ENCODE measurements at places on chromosomes 13 and 19. TPM values are rescaled to one million over a fixed set of nuclear protein-coding genes. Genes with fewer than 3 reads are reported as not detected.

SERPINE3 gene
- not detected for total RNA-seq

SPACA4 gene
- not detected for total RNA-seq

C19orf12 gene
- 34.5 TPM for total RNA-seq

- ATAC-seq: peak; percentile 56
Measured at GRCh38 chr19:16445238-16446107, 26.3 kb downstream of the EPS15L1 start.

DNA sequence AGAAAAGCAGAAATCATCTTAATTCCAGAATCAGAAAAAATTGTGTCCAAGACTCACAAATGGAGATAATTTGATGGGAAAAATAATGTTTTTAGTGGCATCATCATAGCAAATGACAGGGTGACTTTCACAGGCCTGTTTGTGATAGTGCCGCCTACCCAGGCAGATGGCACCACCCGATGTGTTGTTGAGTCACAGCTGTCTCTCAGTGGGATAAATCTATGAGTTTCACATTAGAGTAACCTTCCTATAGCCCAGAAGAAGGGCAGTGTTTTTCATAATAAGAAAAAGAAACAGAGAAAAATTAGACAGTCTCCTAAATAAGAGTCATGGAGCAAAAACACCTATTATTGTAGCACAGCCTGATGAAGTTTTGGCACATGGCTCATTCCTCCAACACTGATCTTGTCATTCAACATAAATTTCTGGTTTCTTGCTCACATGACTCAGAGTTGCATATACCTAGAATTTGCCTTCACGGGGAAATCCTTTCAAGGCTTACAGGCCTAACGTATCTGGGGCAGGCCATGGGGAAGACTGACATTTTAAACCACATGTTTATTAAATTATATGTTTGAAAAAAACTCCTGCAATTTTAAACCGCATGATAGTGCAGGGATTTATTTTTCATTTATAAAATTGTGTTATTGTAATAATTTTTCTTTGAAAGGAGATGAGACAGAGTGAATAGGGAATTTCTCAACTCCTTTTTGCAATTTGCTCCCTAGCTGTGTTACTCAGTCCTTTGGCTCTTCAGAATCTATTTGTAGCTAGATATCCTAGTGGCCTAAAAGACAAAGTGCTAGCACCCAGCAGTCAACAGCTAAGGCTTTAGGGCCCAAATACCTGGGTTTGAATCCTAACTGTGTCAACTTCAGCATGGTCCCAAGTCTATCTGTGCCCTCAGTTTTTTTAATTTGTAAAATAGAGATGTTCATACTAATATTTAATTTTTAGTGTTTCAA is 393.7 kb downstream of the NDFIP2 start:
- ATAC-seq: peak; percentile 16

DNA sequence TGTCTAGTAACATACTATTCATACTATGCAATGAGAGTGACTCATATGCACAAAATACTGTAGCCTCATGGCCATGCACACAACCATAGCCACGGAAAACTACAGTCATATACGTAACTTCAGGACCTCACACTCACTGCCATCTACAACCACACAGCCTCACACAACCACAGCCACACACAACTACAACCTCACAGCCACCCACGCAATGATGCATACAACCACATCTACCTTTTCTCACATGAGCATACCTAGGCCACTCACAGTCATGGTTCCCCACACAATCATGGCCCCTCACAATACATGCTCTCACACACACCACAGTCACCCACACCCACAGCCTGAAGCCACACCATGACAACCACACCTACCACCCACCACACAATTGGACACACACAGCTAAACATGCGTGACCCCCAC is 8.7 kb upstream of the TNFSF14 start:
- ATAC-seq: peak; percentile 86

- no peak for ATAC-seq
Measured at GRCh38 chr13:110162866-110163658, 143.9 kb downstream of the COL4A1 start.

DNA sequence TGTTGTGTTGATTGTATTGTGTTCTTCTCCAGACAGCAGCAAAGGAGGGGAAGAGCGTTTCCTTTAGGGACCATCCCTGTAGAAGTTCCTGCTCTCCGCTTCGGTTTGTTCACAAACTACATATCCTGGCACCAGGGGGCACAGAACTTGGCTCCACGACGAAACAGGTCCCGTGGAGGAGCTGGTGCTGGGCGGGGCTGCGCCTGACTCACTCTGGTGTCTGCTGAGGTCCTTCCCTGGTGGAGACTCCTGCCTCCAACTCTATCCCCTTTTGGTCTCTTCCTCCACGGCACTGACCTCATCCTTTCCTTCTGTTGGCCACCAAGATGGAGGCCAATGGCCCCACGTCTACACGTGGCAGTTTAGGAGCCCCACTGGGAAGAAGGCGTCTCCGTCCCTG is 14.7 kb downstream of the TMPRSS9 start:
- ATAC-seq: no peak

GRCh38 chr13:79393564-79394249 is 12.3 kb downstream of the RBM26 start:
- peak; percentile 6 for ATAC-seq

- no peak for ATAC-seq
Measured at GRCh38 chr13:99486996-99487395, 14.3 kb upstream of the TM9SF2 start.

DNA sequence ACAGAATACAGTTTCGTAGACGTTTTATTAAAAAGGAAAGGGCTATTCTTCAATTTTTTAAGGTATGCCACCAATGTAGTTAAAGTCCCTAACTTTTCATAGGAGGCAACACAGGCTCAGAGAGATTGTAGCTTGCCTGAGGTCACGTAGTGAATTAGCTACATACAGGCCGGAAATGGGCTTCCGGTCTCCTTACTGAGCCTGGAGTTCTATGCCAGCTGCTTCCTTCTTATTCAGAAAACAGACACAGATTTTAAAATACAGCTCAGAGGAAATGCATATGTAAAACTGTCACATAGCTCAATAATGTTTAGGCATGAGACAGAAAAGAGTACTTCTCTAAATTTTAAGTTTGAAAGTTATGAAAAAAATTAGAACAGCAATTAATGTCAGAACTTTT is 85.4 kb upstream of the TUBA3C start:
- no peak for ATAC-seq

DNA sequence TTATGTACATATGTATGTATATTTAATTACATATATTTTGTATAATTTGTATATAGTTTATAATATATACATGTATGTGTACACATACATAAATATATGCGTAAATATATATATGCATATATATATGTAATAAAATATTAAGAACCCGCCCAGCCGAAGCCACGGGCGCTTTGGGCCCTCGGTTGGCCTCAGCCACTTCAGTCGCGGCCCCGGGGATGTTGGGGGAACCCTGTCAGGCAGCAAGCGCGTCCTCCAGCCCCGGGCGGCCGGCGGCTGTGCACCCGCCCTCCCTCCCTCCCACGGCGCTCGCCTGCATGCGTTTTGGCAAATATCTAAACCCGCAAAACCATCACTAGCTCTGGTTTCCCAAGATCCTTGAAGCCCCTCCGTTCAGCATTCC is 7.9 kb upstream of the ZNF606 start:
- no peak for ATAC-seq

DNA sequence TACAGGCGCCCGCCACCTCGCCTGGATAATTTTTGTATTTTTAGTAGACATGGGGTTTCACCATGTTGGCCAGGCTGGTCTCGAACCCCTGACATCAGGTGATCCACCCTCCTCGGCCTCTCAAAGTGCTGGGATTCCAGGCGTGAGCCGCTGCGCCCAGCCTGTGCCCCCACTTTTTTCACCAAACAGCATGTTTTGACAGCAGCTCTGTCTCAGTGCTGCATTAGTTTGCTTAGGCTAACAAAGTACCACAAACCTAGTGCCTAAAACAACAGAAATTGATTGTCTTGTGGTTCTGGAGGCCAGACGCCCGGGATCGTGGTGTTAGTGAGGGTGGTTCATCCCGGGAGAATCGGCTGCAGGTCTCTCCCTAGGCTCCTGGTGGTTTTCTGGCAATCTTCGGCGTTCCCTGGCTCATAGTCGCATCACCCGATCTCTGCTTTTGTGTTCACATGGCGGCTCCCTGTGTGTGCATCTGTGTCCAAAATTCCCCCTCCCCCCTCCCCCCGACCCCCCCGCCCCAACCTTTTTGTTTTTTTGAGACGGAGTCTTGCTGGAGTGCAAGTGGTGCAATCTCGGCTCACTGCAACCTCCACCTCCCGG is 30.0 kb downstream of the MYH14 start:
- ATAC-seq: no peak

GRCh38 chr19:52322429-52322828 is 13.6 kb upstream of the ZNF610 start:
- ATAC-seq: no peak

- ATAC-seq: no peak
Measured at GRCh38 chr19:38700902-38701454, 43.3 kb downstream of the CAPN12 start.

DNA sequence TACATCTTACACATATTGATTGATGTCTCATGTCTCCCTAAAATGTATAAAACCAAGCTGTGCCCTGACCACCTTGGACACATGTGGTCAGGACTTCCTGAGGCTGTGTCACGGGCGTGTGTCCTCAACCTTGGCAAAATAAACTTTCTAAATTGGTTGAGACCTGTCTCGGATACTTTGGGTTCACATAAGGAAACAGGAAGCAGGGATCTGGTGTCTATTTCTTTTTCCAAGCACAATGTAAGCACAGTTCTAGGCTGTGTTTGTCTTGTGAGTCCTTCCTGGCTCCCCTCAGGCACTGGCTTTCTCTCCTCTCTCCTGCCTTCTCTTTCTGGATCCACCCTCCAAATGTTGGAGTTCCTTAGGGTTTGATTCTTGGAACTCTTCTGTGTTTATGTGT is 27.6 kb upstream of the TPT1 start:
- no peak for ATAC-seq

DNA sequence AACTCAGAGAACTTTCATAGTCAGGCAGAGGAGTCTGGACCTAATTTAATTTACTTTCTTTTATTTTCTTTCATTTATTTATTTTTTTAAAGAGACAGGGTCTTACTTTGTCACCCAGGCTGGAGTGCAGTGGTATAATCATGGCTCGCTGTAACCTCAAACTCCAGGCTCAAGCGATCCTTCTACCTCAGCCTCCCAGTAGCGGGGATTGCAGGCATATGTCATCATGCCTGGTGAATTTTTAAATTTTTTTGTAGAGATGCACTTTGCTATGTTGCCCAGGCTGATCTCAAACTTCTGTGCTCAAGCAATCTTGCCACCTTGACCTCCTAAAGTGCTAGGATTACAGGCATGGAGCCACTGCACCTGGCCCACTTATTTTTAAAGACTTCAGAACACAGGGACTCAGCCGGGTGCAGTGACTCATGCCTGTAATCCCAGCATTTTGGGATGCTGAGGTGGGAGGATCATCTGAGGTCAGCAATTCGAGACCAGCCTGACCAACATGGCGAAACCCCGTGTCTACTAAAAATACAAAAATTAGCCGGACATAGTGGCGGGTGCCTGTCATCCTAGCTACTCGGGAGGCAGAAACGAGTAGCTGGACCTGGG is 50.6 kb downstream of the KLF5 start:
- no peak for ATAC-seq

DNA sequence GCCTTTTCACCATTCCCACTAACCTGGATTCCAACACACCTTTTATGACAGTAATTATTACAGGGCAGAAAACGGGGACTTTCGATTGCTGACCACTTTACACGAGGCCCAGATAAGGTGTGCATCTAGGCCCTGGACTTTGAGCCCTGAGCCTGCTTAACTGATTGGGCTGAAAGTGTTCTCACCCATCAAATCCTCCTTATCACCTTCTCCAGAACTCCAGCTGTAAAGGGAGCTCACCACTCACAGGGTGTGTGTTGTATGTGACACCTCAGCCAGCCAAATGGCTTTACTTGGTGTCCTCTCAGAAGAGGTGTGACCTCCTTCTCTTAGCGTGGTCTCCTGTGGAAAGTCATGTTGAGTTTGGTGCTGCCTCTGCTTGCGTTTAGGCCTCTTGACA is 36.5 kb downstream of the SIPA1L3 start:
- no peak for ATAC-seq

DNA sequence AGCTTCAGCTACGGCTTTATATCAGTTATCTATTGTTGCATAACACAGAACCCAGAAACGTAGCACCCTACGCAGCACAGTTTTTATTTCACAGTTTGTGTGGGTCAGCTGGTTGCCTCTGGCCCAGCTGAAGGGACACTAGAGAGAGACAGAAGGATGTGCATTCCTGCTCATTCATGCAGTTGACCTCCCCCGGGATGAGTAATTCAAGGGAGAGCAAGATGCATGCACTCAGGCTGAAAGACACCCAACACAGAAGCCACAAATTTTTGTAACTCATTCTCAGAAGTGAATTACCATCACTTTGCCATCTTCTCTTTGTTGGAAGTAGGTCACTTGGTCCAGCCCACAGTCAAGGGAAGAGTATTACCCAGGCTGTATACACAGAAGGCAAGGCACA is 89.5 kb downstream of the EFNB2 start:
- ATAC-seq: no peak

- ATAC-seq: no peak
Measured at GRCh38 chr19:8610936-8611300, 403 bp upstream of the ADAMTS10 start.

DNA sequence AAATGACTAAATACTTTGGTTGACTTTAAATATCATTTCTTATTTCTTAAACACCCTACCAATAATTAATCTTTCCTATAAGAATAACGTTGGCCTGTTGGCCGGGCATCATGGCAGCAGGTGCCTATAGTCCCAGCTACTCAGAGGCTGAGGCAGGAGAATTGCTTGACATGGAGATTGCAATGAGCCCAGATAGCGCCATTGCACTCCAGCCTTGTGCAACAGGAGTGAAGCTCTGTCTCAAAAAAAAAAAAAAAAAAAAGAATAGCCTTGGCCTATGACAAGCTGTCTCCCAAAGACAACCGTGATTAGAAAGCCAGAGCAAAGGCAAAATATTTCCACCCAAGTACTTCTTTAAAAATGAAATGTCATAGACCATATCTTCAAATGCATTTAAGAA is 24.5 kb upstream of the KCTD4 start:
- ATAC-seq: no peak

Data from activated T-helper 17 cell treated with anti-CD3 and anti-CD28 coated beads, Interleukin-2, amount 50 U/mL, for 72 hours (primary cell).